ENCODE measurements at places on chromosomes 2 and 18.

DNA sequence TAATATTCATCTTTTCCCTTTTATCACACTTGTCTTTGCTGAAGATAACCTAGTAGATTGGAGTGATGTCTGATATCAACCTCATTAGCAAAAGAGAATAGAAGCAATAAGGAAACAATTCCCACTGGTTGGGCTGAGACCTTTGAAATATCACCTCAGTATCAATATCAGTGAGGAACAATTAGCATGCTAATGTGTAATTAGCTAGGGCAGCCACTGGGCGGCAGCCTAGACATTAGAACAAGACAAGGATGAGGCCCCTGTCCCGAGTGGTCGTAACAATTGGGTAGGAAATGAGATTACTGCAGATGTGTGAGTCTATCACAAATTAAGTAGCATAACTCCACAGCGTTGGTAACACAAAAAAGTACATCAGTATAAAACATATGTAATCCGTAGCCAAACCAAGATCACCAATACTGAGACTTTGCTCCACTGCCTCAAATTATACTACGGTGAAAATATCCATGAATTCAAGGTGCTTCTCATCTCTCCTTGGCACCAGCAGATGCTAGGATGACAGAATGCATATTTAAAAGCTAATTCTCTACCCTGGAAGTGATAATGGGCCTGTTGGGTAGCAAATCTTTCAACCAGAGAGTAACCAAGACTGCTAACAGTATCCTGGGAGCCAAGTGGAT is 99.1 kb downstream of the ALPK2 start:
- DNase-seq: no peak

DNA sequence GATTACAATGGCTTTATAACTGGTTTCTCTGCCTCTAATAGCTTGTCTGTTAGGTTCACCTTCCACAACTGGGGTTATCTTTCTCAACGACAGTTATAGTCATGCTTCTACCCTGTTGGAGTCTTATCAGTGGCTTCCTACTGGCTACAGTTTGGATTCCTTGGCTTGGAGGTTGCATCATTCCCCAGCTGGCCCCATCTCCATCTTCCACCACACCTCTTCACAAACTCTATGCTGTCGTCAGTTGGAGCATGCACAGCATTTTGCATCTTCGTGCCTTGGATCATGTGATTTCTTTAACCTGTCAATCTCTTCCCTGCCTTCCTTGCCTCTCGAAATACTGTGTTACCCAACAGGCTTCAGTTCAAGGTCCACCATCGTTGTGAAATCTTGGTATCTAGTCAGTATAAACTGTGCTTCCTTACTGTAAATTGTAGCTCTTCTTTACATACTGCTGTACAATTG is 316.3 kb upstream of the CXCR4 start:
- DNase-seq: no peak

DNA sequence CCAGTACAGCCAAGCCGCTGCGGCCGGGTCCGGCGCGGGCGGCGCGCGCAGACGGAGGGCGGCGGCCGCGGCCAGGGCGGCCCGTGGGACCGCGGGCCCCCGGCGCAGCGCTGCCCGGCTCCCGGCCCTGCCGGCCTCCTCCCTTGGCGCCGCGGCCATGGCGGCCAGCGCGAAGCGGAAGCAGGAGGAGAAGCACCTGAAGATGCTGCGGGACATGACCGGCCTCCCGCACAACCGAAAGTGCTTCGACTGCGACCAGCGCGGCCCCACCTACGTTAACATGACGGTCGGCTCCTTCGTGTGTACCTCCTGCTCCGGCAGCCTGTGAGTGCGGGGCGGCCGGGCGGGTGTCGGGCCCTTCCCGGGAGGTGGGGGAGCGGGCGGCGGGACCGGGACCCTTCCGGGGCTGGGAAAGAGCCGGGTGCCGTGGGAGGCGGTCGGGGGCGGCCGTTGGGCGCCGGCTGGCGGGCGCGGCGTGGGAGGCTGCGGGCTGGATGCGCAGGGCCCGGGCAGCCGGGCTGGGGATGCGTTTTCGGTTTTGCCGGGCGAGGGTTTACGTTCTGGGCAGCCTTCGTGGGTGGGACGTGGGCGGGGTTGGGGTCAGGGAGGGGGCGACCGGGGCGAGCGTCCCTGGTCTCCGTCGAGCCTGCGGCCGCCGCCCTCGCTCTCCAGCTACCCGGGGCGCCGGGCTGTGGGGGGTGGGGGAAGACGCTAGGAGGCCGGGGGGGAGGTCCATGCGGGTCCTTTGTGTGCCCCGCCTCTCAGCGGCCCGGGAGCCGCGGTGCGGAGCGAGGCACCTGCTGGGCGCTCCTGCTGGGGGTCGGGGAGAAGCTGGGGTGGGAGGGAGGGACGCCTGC is 537 bp downstream of the AGFG1 start:
- DNase-seq: no peak

DNA sequence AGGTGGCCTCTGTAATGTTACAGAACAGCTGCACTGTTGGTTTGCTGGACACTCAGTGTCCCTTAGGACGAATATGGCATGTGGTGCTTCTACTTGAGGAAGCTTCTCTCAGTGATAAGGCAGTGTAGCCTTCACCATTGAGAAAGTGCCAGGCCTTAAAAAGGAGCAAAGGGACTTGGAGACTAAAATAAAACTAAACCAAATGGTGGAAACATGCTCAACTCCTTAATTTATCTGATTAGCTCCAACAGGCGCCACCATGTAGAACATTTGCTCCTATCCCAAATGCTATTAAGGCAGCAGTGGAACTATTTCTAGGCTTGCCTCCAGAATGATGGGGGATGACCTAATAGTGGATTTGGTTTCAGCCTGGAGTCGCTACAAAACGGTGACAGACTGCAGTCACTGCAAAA is 77.5 kb upstream of the MYL1 start:
- DNase-seq: no peak

DNA sequence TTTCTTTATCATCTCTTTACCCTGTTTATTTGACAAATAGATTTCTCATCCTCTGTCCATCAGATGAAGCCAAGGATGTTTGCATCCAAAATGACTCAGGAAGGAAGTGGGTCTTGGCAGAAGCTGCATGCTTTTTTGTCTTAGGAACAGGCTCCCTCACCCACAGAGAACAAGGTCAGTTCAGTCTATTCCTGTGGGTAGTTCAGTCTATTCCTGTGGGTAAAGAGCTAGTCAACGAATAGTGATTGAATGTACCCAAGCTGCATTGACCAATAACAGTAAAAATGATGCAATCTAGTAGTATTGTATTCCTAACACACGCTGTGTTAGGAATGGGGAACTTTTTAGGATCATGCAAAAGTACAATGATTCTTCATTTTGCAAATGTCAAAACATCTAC is 290.8 kb upstream of the TANK start:
- no peak for DNase-seq

GRCh38 chr2:74554820-74555531 is 456 bp downstream of the DOK1 start:
- DNase-seq: no peak

- no peak for DNase-seq
Observed at GRCh38 chr2:228590681-228591080, 409.2 kb upstream of the SPHKAP start.

DNA sequence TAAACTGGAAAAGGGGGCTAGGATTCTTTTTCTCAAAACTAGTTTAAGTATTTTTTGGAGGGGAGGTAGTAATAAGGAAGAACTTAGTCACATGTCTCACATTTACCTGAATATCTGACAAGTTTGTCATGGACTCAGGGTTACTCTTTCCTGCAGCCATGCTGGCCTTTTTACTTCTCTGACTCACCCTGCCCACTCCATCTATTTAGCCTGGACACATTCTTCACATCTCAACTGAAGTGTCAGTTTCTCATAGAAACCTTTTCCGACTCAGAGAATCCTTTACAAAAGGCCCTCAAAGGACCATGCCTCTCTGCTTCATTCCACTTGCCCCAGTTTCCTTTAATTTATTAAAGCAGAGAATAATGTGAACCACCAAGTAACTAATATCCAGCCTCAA is 42.6 kb downstream of the SCN7A start:
- DNase-seq: peak; percentile 3

All from brain (organoid and tissue), 16 donors.